Sciatic nerve (tissue), 2 donors: ENCODE measurements at places on chromosomes 16 and 17. TPM values are rescaled to one million over a fixed set of nuclear protein-coding genes. Genes with fewer than 3 reads are reported as not detected.

Gene TPSD1
- 0.27 TPM for total RNA-seq

Gene HIC1
- total RNA-seq = 85.0 TPM

Gene HSD17B2
- total RNA-seq = not detected

Gene ZNF768
- total RNA-seq = 30.3 TPM

Gene DPEP3
- not detected for total RNA-seq

Gene MPHOSPH6
- 18.4 TPM for total RNA-seq

Gene ABCA9
- total RNA-seq = 118 TPM

Gene NXPH3
- 17.0 TPM for total RNA-seq

Gene ACE
- 14.0 TPM for total RNA-seq

Gene CCDC144A
- 4.5 TPM for total RNA-seq

Gene NLK
- 34.9 TPM for total RNA-seq

Gene CD300E
- total RNA-seq = 3.8 TPM

Gene RMI2
- 1.5 TPM for total RNA-seq

Gene KRT15
- 0.36 TPM for total RNA-seq

Gene CSF3
- 2.3 TPM for total RNA-seq

Gene WNK4
- total RNA-seq = 1.4 TPM

Gene PHLPP2
- 22.5 TPM for total RNA-seq

Gene GPR179
- 0.22 TPM for total RNA-seq

Gene FBXW10
- total RNA-seq = not detected

Gene ITGAX
- total RNA-seq = 41.1 TPM
